ENCODE measurements at places on chromosomes 16 and 17.
A peak's percentile ranks its signal among the peaks of the same experiment; 100 is the strongest.

DNA sequence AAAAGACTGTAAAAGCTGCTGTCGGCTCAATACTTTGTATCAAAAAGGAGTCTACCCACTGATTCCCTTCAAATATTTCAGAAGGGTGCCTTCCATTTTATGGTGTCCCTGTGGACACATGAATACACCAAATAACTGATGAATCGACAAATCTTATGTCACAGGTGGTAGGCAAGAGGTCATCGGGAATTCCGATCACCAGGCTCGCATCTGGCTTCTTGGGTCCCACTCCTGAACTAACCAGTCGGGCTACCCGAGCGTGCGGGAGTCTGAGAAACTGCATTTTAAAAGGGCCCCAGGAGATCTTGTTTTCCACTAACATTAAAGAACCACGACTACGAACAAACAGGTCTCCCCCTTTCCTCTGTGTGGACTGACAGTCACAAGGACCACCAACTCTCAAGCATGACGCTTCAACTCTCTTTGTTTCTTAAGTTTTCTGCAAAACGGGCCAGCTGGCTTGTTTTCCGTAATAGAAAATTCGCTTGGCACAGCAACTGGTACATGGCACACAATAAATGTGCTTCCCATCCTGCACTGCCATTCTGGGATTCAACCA lies 873 bp downstream of the PSME3IP1 start:
- no peak for DNase-seq

- DNase-seq = no peak
These were observed 5.6 kb upstream of the ST3GAL2 start for GRCh38 chr16:70444249-70445063.

- DNase-seq = no peak
These were observed 78.0 kb upstream of the DOC2B start for GRCh38 chr17:259341-259976.

- no peak for DNase-seq
These were observed 14.9 kb downstream of the CDIP1 start for GRCh38 chr16:4523686-4524085.

- DNase-seq = no peak
These were observed 447.7 kb upstream of the MAF start for GRCh38 chr16:80048250-80048649.

- DNase-seq = no peak
These were observed 206.5 kb upstream of the IRX3 start for GRCh38 chr16:54493061-54493460.

DNA sequence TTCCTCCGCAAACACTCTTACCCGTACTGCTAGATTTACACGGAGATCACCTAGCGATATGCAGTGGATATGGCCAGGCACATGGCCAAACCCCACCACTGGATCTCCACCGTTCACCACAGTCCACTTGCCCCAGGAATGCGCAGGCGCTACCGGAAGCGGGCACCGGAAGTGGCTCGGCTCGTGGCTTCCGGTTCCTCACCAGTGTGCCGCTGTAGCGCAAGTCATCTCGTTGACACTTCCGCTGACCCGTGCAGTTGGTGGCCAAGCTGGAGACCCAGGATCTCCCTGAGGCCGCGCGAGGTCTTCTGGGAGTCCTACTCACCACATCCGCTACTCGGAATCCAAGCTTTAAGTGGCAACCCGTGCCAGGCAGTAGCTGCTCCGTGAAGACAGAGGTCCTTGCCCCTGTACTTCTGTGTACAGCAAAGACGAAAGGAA lies 11.5 kb downstream of the ZNF597 start:
- DNase-seq = no peak

- no peak for DNase-seq
These were observed 12.2 kb upstream of the AKTIP start for GRCh38 chr16:53515259-53515658.

DNA sequence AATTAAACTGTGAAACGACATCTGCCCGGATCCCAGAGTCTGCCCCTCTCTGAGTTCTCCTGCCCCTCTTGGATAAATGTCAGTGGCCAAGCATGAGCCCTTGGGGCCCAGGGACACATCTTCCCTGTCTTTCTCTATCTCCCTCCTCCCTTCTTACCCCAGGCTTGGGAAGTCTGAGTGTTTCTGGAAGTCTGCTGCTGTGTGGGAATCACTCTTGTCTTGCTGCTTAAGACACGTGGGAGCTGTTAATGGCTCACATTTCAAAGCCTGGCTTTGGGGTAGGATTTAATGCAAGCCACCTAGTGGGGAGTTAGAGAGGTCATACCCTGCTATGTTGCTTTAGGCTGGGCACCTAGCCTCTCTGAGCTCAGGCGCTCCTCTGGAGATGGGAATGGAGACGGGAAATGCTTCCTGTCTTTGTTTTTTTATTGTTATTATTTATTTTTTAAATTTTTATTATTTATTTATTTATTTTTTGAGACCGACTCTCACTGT lies 218.5 kb upstream of the CIBAR2 start:
- DNase-seq = no peak

GRCh38 chr17:4898351-4898750 lies 985 bp upstream of the C17orf107 start:
- peak; percentile 42 for DNase-seq

DNA sequence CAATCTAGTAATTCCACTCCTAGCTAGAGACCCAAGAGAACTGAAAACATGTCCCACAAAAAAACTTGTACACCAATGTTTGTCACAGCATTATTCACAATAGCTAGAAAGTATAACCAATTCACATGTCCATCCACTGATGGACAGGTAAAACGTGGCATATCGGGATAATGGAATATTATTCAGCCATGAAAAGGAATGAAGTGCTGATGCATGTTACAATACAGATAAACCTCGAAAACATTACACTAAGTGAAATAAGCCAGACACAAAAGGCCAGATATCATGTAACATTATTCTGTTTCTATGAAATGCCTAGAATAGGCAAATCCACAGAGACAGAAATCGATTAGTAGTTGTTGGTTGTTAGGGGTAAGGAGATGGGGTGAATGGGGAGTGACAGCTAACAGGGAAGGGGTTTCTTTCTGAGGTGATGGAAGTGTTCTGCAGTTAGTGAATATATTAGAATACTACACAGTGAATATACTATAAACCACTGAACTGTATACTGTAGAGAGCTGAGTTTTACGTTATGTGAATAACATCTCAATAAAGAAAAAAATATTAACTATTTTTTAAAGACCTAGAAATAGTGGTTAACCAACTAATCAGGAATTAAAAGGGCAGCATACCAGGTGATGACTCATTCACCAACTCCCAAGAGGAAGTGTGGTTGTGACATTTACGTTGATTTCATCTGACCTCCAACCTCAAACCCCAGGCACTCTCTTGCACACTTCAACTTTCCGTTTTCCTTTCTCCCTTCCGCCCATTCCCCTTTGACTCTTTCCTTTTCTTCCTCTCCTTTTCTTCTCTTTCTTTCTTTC lies 48.6 kb downstream of the GAS7 start:
- DNase-seq = no peak

DNA sequence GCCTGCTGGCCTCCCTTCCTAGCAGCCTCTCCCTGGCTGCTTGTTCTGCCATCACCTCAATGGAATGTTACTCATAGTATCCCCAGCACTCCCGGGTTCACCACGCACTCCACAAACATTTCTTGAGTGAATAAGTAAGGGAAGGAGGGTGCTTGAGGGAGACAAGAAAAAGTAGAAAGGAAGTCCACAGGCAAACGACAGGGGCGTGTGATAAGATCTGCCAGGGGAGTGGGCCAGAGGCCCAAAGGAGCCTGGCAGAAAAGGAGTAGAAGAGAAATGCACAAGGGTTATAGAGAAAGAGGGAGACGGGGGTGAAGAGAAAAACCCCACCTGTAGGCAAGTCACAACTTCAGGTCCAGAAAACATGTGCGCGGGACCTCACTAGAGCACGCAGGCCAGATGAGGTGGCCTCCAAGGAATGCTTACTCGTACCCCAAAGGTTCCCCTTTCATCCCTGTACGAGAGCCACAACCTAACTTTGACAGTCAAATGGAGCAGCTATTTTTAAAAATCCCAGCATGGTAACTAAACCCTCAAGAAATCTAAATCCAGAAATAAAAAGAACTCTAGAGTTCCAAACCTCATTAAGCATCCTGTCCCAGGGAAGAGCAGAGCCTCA lies 6.6 kb downstream of the ZDHHC7 start:
- no peak for DNase-seq

DNA sequence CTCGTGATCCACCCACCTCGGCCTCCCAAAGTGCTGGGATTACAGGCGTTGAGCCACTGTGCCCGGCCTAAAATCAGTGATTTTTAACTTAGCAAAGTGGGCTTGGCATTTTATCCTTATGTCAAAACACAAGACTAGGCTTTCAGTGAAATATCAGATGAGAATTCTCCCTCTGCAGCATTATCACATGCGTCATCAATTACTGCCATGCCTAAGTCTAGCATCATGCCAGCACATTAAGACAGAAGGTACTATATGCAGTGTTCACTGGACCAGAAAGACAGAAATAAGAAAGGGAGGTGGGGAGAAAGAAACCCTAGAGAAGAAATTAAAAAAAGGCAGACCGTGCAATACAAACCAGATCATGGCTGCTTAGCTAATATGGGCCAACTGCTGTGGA lies 29.8 kb downstream of the GPATCH8 start:
- DNase-seq = no peak

DNA sequence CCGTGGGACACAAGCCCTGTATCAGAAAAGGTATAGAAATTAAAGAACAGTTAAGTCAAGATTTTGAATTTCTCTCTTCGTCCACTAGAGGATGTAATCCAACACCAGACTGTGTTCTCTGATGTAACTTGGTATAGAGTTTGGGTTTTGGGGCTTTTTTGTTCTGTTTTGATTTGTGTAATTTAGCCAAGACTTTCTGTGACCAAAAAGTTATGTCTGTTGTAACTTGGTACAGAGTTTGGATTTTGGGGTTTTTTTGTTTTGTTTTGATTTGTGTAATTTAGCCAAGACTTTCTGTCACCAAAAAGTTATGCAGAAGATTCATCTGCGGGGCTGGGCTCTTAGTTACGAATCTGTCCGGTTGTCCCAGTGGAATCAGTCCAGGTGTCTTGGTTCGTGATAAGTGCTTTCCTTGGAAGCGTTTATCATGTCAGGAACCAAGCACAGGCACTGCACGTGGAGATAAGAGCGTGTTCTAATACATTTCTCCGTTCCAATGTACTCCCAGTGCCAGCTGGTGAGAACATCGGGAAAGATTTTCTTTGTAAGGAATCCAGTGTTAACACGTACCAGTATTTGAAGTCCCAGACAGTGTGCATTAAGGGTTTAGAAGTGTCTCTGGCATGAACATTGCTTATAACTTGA lies 44.1 kb upstream of the SEC14L1 start:
- no peak for DNase-seq

GRCh38 chr17:50162466-50163254 lies 3.1 kb upstream of the SGCA start:
- no peak for DNase-seq

DNA sequence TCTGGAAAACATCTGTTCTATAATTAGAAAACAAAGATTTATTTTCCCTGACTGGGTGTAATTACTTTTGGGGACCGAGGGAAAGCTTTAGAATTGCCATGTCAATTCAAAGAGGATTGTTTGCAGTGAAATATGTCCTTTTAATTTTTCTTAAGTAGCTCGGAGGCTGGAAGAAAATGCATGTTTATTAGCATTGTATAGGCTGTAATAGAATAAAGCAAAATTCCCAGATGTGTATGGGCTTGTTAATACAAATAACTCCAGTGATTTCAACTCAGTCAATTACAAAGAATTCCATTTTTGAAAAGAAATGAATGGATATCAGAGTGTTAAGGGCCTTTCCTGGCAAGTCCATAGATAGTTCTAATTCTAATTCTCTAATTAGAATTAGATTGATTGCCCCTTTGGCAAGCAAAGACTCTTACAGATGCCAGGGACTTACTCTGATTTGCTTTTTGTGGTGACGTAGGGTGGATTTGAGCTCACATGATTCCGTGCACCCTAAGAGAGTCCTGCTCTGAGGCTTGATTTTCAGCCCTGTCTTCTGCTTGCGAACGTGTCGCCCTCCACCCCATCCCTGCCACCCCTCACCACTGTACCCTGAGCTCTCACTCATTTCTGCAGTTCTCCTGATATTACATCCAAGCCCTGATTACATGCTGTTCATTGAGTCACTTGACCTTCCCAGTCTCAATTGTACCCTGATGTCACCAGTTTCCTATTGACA lies 70.0 kb upstream of the FAM20A start:
- DNase-seq = no peak

DNA sequence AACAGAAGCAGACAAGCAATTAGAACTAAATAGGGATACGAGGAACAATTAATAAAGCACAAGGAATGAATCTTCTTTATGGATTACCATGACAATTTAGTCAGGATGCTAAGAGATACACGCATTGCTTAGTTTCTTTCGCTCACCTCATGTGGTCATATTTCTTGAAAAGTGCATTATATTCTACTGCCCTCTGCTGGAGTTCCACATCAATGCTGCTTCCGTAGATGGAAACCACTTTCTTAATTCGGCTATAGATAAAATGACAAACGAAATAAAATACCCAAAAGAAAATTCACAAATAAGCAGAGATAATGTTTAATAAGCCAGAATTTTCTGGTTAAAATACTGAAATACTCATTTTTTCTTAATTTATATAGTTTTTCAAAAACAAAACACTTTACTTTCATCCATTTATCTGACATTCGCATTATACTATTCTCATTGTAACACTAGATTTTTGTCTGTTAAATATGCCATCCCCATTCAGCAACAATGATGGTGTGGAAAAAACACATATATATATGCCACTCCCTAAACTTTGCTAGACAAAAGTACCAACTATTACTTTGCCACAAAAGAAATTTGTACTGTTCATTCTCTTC lies 22.0 kb upstream of the PHLPP2 start:
- DNase-seq = no peak

DNA sequence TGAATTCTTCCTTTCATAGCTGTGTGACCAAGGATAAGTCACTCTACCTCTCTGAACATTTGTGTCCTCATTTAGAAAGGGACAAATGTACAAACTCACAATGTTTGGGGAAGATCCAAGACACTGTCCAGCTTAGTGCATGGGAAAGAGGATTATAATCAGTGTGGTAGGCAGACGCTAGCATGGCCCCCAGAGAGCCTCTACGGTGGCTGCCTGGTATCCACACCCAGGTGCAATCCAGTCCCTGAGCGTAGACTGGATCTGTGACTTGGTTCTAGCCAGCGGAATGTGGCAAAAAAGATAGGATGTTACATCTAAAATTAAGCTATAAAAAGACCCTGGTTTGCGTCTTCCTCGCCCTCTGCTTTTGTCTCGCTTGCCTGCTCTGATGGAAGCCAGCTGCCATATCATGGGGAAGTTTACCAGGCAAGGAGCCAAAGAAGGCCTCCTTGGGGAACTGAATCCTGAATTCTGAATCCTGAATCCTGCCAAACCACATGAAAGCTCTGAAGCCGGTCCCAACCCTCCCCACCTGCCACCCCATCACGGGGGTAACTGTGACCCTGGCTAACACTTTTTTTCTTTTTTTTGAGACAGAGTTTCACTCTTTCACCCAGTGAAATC lies 51.7 kb downstream of the PLXDC1 start:
- peak; percentile 61 for DNase-seq

- no peak for DNase-seq
These were observed 27.9 kb upstream of the SSTR5 start for GRCh38 chr16:1044460-1045309.

- DNase-seq = no peak
These were observed 21.7 kb upstream of the NFAT5 start for GRCh38 chr16:69544088-69544487.
